Epithelial cell of prostate (primary cell): ENCODE measurements at places on chromosomes 6 and 20.

DNA sequence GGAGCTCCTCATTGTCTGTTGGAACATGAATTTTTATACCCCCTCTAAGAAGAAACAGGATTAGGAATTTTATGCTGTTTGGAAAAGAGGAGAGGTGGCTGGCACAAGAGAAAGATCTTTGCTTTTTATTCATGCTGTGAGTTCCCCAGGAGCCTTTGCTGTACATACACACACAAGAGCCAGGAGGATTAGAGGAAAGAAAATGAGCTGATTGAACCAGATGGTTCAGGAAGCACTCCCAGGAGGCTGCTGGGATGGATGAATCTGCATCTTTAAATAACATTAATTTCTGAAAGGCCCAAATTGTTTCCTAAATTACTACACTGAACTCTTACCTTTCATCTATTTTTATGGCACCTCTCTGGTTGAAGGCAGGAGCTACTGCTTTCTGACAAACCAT lies 20.1 kb upstream of the TCP11 start:
- no peak for DNase-seq

- DNase-seq, result no peak
Observed at GRCh38 chr6:131381052-131381708, 191.8 kb upstream of the ARG1 start.

- DNase-seq, result no peak
Observed at GRCh38 chr6:133333852-133334251, 92.7 kb downstream of the EYA4 start.

GRCh38 chr20:14454296-14454695 lies 116.9 kb upstream of the FLRT3 start:
- no peak for DNase-seq

DNA sequence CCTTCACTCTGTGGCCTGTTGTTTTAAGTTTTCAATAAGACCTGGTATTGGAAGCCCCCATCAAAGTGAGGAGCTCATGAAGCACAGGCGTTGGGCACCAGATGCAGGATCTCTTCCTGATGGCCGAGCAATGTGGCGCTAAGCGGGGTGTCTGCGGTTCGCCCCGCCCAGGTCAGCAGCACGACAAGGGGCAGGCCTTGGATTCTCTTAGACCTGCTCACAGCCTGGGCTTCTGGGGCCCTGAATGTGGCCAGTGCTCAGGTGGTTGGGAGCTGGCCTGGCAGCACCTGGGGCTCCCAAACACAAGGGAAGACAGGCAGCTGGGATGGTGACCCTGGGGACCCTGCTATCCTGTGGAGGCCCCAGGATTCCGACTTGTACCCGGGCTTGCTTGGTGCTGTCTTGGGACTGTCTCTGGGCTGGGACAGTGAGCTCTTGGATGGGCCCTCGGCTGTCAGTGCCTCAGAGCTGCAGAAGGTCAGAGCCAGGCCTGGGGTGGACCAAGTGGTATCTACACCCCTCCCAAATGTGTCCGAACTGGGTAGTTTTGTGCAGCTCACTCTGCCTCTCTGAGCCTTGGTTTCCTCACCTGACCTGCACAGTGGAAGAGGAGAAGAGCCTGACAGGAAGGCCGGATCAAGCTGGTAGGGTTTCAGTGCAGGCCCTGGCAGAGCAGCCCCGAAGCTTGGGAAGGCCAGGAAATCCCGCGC lies 69.1 kb downstream of the PHACTR3 start:
- no peak for DNase-seq

DNA sequence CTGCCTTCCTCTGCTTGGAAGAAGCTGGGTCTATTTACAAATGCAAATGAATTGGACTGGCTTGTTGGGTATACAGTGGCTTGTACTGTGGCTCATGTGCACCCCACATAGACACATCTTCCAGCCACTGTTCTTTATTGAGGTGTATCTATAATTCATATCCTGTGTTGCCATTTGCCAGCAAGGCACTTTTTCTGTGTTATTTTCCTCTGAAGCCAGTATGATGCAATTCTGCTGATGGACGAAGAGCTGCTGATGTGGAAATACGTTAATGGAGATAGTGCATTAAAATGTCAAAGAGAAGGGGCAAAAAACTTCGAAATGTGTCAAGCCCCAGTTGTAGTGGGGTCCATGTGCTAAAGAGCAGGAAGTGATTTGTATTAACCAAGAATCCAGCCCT lies 167.5 kb downstream of the TMEM242 start:
- DNase-seq, result no peak

GRCh38 chr6:105209950-105210706 lies 30.3 kb upstream of the POPDC3 start:
- DNase-seq, result no peak

DNA sequence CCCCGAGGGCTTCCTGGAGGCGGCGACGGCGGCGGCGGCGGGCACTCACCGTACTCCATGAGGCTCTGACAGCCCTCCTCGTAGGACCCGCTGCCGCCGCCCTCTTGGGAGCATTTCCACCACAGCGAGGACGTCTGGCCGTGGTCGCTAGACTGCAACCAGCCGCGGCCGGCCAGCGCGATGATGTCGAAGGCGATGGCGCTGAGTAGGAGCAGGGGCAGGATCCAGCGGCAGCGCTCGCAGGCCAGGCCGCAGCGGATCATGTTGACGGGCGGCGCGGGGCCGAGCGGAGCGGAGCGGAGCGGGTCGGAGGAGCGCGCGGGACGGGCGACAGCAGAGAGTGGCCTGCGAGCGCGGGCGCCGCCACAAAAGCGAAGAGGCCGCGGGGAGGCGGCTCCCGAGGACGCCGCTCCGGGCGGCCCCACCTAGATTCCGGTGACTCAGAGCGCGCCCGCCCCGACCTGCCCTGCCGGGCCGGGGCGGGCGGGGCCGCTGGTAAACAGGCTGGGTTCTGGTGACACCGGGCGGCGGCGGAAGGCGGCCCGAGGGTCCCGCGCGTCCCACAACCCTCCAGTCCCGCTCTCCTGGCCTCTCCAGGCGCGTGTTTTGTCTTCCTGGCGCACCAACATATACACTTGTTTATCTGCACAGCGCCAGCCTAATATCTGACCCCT lies at the start of gene PERP:
PERP (minus strand) TSS at position 342 of the 674 bp plus-strand sequence; CDS start at position 263, 79 bp downstream.
- DNase-seq, result no peak

GRCh38 chr6:142380626-142381025 lies 78.8 kb downstream of the ADGRG6 start:
- DNase-seq, result no peak

DNA sequence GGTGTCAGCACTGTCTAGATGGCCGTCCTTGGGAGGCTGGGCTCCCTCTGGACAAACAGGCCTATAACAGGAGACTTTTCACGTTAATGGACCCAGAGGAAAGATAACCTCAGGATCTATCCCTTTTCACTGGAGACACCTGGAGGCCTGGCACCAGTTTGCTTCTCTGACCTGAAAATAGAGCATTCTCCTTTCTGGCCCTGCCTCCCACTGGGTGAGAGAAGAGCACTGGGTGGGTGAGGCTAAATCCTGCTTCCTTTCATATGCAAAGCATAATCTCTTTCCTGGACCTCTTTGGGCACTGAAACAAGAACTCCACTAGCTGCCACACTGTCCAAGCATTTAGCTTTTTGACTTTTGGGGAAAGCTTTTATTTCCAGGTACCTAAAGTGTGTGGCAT lies 78.3 kb downstream of the FOXO3 start:
- DNase-seq, result no peak

GRCh38 chr6:134515986-134516385 lies 198.1 kb upstream of the SGK1 start:
- no peak for DNase-seq

- no peak for DNase-seq
Observed at GRCh38 chr20:3358676-3359340, 48.7 kb downstream of the DNAAF9 start.

GRCh38 chr6:21386744-21387143 lies 206.8 kb upstream of the SOX4 start:
- peak; percentile 39 for DNase-seq

DNA sequence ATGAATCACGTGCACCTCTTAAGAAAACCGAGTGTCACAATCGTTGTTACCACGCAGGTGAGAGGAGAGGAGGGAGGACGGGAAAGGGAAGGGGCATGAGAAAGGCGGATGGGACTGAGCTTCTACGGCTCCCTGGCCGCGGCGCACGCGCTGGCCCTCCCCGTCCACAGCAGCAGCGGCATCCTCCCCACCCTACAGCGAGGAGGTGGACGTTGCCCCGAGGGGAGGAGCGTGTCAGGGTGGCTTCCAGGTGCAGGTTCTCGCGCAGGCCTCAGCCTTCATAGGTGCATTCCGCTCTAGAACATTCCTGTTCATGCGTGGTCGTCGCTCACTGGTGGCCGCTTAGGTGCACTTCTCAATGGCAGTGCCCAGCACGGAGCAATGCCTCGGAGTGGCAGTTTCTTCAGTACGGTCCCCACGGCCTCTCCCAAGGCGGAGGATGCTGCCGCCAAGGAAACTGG lies 29.7 kb upstream of the AFDN start:
- DNase-seq, result no peak

DNA sequence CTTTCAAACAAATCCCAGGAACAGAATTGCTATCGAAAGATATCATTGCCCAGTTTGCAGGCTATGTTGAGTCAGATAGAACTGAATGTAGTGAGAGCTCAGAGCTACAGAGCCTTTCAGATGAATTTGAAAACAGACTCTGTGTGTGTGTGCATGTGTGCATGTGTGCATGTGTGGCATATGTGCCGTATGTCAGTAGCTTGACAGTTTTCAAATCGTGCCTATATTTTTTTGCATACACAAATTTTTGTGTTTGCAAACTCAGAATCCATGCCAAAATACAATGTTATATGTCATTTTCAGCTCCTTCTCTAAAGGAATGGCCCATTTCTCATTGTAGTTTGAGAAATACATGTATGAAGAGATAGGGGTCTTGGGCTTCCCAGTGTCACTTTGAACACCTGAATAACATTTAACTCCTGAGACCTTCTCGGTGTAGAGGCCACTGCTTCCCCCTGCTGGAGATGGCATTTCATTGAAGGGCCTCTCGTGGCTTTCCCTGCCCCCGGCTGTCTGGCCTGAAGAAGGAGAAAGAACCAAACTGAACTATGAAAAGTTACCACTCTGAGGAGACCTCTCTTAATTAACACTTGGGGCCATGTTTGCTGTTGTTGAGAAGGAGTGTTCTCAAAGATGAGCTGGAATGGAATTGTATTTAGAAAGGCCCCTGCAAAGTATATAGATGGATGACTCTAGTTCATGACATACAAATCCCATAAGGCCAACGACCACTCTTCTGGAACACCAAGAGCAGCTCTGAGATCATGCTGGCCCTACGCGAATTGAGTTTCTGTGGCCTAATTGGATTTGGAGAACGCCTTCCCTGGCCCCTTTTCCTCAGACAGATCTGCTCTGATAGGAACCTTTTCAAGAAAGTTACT lies 58.7 kb downstream of the VAPB start:
- no peak for DNase-seq

- DNase-seq, result peak; percentile 50
Observed at GRCh38 chr20:50957798-50958614, at the start of gene DPM1. Gene DPM1 (minus strand): TSS chr20:50958532. CDS start chr20:50958523, 9 bp downstream.

GRCh38 chr6:150925590-150925928 lies 60.1 kb downstream of the MTHFD1L start:
- DNase-seq, result no peak

DNA sequence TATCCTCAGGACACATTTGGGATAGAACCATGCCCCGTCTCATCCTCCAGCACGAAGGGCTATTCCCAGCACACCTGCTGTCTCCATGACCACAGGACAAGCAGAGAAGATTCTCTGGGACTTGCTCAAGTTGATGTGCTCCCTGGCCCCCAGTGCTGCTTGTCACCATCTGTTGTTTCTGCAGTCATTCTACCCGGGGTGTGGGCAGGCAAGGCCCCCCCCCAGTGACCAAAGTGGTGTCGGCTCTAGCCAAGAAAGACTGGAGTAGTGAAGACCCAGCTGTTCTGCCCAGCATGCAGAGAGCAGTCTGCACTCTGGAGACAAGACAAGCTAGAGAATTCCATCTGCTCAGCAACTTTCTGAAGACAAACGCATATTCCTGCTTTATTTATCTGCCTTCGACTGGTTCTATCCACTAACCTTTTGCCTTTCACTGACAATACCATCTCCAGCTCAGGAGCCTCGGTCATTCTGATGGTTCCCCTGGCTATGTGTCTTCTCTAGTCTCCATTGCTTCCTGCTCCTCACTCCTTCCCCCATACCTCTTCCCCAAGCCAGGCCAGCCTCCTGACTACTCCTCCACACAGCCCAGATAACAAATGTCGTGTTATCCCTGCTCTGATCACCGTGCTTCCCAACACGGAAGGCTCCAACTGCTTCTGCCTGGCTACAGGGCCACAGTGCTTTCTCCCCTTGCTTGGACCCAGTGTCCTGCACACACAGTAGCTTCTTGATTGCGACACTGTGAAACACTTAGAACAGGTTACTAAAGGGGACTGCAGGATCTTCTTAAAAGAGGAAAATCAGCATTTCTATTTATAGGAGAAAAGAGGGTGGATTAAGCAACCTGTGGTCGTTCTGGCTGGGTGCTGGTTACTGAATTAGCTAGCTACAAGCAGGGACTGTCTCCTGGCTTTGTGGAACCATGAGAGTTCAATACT lies 86.7 kb upstream of the EMILIN3 start:
- DNase-seq, result no peak

DNA sequence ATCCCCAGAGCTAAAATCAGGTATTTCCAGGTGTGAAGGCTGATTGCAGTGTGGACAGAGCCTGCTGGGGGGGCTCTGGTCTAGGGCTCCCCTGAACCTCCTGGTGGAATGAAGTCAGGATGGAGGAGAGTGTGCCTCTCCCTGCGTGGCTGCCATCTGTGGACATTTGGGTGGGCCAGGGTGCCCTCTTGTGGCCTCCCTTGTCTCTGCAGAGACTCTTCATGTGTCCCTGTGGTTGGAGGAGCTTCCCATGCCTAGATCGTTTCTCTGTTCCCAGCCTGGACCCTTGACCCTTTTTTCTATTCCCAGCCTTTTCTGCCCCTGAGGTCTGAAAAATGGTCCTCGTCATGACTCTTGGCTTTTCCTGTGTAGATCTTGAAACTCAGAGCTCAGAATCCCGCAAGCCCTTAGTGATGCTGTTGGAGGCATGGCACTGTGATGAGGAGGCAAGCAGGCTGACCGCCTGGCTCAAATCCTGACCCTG lies 9.9 kb upstream of the PSMF1 start:
- no peak for DNase-seq

DNA sequence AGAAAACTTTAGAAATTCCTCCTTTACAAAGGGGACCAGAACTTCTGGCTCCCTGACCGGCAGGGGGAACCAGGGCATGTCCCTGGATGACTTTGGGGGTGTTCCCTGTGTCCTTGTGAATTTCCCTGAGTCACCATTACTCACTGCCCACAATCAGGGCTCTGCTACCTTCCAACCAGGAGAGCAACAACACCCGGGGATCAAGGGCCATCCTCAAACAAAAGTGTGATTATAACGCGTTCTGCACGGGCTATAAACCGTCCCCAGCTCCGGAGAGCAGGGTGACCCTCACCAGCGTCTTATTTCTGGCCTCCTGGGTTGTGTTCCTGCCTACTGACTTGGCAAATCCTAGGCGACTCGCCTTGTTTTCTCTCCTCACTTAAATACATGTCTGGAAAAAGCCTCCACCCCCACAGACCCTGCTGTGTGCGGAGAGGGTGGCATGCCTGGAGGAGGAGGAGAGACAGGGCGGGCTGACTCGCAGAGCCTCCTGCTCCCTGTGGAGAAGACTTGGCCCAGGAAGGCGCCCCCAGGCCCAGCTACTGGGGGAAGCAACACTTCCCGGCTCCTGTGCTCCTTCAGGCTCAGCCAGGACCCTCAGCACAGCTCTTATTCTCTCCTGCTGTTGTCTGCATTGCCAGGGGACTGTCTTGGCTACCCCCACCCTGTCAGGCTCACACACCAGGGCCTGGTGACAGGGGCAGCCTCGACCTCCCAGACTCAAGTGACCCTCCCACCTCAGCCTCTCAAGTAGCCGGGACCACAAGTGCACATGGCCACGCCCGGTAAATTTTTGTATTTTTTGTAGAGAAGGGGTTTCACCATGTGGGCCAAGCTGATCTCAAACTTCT lies 54.1 kb downstream of the FGD2 start:
- peak; percentile 92 for DNase-seq
